HS-5 (cell line): ENCODE measurements at places on chromosomes 7 and 10.

DNA sequence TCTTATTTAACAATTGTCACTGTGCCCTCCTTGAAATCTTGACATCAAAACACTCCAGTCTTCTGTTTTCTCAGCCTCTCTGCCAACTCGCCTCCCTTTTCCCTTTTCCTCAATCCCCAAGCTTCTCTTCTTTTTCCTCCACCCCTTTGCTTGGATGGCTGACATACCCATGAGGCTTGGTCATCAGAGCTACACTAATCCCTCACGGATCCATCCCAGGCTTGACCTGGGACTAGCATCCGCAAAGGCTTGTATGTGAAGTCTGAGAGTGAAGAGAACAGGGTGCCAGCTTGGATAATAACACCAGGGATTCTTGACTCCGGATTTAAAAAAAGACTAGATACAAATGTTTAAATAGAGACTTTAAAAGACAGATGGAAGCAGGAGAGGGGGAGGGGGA, 428.8 kb upstream of the C7orf33 start:
- DNase-seq: no peak

GRCh38 chr10:4453950-4454349, 372.1 kb upstream of the AKR1E2 start:
- no peak for DNase-seq

DNA sequence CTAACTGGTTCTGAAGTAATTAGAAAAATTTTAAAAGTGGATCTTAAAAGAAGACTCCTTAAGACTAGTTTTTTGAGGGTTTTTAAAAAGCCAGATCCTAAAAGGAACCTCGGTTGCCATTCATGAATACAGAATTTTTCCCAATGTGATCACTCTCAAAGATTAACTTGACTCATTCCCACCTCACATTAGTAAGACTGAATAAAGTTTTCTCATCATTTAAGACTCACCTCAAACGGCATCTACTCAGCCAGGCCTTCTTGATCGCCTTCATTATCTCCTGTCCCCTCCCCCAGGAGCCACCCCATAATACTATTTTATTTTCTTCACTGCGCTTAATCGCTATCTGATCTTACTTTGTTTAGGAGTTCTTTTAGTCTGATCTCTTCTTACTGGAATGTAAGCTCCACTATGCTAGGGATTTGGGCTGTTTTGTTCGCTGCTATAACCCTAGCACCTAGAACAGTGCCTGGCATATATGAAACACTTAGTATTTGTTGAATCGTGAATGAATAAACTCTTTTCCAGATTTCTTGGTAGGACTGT, 55.9 kb upstream of the PCGF5 start:
- no peak for DNase-seq

GRCh38 chr10:117762819-117763172, 220.2 kb downstream of the EMX2 start:
- peak; percentile 18 for DNase-seq

DNA sequence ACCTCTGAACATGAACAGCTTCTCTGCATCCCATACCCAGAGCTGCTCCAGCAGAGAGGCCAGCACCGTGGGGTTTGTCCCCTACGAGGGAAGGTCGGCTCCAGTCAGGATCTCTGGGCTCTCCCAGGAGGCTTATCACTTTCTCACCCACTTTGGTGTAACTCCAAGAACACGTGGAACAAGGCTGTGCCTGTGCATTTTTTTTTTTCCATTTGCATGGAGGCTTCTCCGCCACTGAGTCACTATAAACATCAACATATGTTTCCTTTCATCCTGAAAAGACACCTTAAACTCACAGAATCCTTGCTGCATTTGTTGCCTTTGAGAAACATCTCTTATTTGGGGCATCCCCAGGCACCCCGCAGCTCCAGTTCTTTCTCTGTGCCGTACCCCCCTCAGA, 29.4 kb upstream of the ECHDC3 start:
- no peak for DNase-seq

DNA sequence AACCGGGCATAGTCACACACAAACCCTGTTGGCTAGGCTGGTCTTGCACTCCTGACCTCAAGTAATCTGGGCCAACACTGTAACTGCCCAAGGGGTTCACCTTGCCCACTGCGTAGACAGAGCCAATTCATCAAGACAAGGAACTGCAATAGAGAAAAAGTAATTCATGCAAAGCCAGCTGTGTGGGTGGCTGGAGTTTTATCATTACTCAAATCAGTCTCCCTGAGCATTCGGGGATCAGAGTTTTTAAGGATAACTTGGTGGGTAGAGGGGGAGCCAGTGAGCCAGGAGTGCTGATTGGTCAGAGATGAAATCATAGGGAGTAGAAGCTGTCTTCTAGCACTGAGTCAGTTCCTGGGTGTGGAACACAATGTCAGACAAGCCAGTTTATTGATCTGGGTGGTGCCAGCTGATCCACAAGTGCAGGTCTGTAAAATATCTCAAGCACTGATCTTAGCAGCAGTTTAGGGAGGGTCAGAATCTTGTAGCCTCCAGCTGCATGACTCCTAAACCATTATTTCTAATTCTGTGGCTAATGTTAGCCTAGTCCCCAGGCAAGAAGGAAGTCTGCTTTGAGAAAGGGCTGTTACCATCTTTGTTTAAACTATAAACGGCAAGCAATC, 15.6 kb upstream of the FXYD4 start:
- peak; percentile 24 for DNase-seq

GRCh38 chr10:108521827-108522492, 1357.5 kb upstream of the SORCS1 start:
- DNase-seq: no peak

- no peak for DNase-seq
These were observed 134.5 kb downstream of the WNT2 start for GRCh38 chr7:117188376-117188775.

- no peak for DNase-seq
These were observed 90.1 kb downstream of the UBE2H start for GRCh38 chr7:129862682-129863081.

DNA sequence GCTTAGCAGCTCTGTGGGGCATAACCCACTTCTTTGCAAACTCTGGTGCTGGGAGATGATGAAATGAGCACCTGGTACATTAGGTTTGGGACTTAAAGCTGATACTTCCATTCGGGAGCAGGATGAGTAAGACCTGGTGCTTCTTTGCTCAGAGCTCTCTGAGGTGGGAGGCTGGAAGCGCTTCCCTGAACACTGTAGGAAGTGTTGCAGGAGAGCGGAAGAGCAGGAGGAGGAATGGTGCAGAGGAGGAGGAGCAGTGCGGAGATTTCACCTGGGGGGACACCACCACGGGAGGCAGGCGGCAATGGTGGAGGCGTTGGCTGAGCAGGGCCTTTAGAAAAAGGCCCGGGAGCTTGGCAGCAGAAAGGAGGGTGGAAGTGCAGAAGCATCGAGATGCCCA, 142.5 kb downstream of the MGMT start:
- DNase-seq: no peak

DNA sequence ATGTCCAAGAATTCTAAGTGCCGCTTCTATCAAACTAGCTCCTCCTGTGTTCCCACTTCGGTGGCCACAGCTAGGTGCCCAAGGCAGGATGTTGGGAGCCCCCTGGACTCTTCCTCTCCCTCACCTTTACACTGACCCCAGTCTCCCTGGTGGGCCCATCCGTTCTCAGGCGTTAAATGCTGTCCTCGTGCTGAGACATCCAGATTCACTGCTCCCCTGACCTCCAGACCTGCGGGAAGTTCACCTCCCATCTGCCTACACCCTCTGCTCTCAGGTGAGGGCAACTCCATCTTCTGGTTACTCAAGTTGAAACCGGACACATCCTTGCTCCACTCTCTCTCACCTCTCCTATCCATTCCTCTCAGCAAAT, 114.3 kb downstream of the ARHGAP22 start:
- no peak for DNase-seq

- no peak for DNase-seq
These were observed 24.1 kb upstream of the PDGFA start for GRCh38 chr7:543501-544337.

- DNase-seq: no peak
These were observed 90.4 kb upstream of the MYO3A start for GRCh38 chr10:25843551-25844170.

- peak; percentile 48 for DNase-seq
These were observed 56.3 kb upstream of the BMPER start for GRCh38 chr7:33849004-33849403.

DNA sequence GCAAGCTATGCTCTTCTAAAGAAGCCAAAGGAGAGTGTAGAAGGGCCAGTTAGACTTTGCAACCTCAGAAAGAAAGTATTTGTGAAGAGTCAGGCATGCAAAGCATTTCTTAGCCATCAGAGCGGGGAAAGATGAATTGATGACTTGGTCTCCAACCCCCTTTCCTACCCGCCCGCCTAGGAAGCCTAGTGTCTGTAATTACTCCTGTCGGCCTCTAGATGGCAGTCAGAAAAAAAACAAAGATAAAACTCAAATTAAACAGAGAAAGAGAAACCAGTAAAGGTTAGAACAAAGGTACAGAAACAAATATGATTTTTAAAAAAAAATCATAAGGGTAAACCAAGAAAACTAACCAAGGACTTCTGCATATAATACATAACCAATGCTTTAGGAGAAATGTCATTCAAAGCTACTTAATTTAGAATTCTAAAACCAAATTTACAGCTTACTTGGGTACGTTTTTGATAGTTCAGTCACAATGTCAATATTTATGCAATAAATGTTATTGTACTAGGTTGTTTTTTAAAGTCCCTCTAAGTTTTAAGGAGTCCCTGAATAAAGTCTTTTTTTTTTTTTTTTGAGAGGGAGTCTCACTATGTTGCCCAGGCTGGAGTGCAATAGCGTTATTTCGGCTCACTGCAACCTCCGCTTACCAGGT, 97.6 kb downstream of the LYZL1 start:
- DNase-seq: no peak

- no peak for DNase-seq
These were observed 4.0 kb upstream of the MMP21 start for GRCh38 chr10:125779403-125780327.

DNA sequence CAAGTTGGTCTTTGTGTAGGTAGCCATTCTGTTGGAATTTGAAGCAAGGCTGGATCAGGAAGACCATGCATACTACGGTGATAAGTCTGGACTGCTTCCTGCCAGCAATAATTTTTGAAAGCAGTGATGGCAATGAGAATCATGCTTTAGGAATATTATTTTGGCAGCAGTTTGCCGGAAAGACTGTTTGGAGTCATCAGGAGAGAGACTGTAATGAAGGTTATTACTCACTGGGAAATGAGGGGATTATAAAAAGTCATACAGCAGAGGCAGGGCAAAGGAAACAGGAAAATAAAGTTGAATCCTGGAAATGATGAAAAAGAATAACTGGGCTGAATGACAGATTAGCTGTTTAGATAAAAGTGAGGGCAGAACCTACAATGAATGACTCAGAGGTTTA, 1136.8 kb upstream of the AUTS2 start:
- DNase-seq: no peak

- DNase-seq: no peak
These were observed 56.1 kb downstream of the ATAD1 start for GRCh38 chr10:87761892-87762291.

GRCh38 chr10:70579234-70580002, 23.1 kb downstream of the PRF1 start:
- no peak for DNase-seq

DNA sequence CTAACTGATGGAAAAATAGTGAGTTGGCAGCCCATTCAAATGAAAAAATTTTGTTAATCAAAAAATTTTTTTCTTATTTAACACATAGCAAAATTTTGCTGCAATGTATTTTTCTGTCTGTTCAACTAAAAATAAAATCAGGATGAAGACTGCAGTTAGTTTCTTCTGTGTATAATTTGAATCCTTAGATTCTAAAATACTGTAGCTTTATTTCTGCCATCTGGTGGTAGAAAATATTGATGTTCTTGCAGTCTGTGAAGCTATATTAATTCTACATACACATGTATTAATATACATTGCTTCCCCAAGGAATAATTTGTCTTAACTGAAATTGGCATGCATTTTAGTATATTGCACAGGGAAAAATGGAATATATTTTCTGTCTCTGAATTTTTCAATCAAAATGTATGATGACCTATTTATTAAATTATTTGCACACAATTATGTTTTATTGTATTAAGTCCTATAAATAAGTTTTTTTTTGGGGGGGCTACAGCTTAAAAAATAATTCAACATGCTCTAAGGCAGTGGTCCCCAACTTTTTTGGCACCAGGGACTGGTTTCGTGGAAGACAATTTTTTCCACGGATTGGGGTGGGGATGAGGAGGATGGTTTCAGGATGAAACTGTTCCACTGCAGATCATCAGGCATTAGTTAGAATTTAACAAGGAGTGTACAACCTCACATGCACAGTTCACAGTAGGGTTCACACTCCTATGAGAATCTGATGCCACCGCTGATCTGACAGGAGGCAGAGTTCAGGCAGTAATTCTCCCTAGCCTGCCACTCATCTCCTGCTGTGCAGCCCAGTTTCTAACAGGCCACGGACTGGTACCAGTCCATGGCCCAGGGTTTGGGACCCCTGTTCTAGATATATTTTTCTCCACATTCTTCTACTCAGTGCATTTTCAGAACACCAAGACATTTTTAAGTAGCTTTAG, 119.4 kb downstream of the GNAT3 start:
- DNase-seq: no peak

GRCh38 chr7:132368246-132368900, 207.9 kb downstream of the PLXNA4 start:
- no peak for DNase-seq

- no peak for DNase-seq
These were observed 30.1 kb downstream of the LUC7L2 start for GRCh38 chr7:139389774-139390173.

- DNase-seq: no peak
These were observed 201.2 kb downstream of the TCF7L2 start for GRCh38 chr10:113151190-113151666.

GRCh38 chr10:132332433-132332754, 401 bp downstream of the LRRC27 start:
- DNase-seq: no peak

GRCh38 chr7:116447436-116447835, 52.1 kb upstream of the CAV2 start:
- DNase-seq: no peak

- no peak for DNase-seq
These were observed 125.1 kb downstream of the PLXNA4 start for GRCh38 chr7:132451161-132451560.

DNA sequence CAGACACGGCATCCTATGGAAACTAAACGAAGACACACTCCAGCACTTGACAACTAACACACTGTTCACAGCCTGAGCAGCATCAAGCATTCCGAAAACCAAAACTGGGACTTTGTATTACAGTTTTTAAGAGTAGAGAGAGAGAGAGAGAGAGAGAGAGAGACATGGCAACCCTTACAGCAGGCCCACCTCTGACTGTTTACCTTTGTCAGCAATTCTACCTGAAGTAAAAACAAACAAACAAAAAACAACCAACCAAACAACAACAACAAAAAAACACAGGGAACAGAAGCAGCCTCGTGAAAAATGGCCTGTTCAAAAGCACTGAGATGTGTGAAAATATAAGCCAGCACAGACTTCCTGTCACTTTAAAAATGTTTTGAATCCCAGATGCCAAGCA, 118.0 kb downstream of the SPAG6 start:
- DNase-seq: no peak
